Muscle of arm (tissue), 14 donors: ENCODE measurements at places on chromosomes 12 and 14.
A peak's percentile ranks its signal among the peaks of the same experiment; 100 is the strongest.

- DNase-seq = no peak
These were observed 55.4 kb downstream of the TMEM121 start for GRCh38 chr14:105581551-105582341.

GRCh38 chr14:31294746-31295405, 87.3 kb upstream of the HECTD1 start:
- DNase-seq = no peak

- DNase-seq = no peak
These were observed 37.5 kb upstream of the CORO1C start for GRCh38 chr12:108768591-108769500.

- no peak for DNase-seq
These were observed 42.0 kb downstream of the RPS6KA5 start for GRCh38 chr14:91018481-91018880.

- peak; percentile 90 for DNase-seq
These were observed 2.8 kb downstream of the TNS2 start for GRCh38 chr12:53052419-53053217.

- DNase-seq = no peak
These were observed 158.0 kb downstream of the KCNK10 start for GRCh38 chr14:88164906-88165534.

DNA sequence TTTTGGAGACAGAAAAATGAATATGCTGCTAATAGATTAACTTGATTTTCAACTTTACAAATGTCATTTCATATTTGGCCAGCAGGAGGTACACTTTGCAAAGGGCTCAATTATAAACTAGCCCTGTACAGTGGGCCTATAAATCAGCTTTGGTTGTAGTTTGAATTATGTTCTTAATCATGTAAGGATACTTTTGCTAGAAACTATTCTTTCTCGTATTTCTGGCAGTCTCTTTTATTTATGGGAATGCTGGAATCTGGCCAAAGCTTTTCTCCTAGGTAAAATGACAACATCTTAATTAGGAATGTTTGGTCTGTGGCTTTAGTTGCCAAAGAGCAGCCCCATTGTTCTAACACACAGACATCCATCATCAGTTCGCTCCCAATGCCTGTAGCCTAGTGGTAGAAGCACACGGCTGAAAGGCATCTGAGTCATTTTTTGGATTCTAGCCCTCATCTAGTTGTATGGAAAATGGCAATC, 1322.3 kb upstream of the SEL1L start:
- DNase-seq = peak; percentile 40

GRCh38 chr12:32569259-32569658, 109.8 kb upstream of the DNM1L start:
- DNase-seq = no peak

DNA sequence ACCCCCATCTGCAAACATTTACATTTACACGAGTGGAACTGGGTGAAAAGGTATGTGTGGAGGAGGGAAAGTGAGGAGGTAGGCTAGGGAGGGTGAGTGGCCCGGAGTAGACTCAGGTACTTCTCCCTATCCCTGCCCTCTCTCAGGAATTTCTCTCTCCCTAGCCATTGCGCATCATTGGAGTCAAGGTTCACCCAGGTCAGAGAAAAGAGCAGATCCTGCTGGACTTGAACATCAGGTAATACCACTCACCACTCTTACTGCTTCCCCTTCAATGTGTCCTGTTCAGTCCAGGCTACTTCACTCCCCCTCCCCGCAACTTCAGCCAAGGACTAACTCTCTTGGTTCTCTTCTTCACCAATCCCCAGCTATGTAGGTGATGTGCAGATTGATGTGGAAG, 2.8 kb downstream of the ESYT1 start:
- DNase-seq = no peak

GRCh38 chr14:50395448-50395847, 1.2 kb downstream of the CDKL1 start:
- DNase-seq = no peak

GRCh38 chr14:90118027-90118426, 56.2 kb downstream of the KCNK13 start:
- no peak for DNase-seq

- no peak for DNase-seq
These were observed 4.5 kb downstream of the HVCN1 start for GRCh38 chr12:110684312-110684836.

DNA sequence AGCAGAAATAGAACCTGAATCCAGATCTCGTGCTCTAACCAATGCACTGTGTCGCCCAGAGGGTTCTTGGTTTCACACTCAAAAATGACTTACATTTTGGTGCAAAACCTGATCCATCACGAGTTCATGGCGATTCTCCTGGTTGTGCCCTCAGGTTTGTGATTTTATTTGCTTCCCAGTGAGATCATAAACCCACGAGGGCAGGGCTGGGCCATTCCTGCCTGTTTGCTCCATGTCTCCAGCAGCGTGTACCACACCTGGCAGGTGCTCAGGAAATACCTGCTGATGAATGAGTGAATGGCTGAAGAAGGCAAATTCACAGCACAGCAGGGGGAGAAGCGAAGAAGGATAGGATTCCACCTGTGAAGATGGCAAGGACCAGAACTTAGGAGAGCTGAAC, 9.4 kb downstream of the ACACB start:
- DNase-seq = no peak

GRCh38 chr14:100383727-100384158, 60.6 kb downstream of the SLC25A47 start:
- DNase-seq = peak; percentile 55

GRCh38 chr14:101475456-101476257, 85.6 kb upstream of the DIO3 start:
- peak; percentile 64 for DNase-seq

DNA sequence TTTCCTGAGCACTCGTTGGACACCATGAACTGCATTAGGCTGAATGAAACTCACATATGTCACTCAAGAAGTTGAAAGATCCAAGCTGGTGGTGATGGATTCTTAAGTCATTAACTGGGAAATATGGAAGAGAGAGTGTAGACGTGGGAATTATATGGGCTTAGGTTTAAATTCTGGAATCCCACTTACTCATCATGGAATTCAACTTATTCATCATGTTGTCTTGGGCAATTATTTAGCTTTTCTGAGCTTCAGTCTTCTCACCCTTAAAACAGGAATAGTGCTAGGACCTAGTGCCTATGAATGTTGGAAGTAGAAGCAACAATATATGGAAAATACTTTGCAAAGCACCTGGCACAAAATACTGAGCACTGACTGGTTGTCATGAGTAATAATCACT, 292.4 kb upstream of the TBX3 start:
- DNase-seq = no peak

DNA sequence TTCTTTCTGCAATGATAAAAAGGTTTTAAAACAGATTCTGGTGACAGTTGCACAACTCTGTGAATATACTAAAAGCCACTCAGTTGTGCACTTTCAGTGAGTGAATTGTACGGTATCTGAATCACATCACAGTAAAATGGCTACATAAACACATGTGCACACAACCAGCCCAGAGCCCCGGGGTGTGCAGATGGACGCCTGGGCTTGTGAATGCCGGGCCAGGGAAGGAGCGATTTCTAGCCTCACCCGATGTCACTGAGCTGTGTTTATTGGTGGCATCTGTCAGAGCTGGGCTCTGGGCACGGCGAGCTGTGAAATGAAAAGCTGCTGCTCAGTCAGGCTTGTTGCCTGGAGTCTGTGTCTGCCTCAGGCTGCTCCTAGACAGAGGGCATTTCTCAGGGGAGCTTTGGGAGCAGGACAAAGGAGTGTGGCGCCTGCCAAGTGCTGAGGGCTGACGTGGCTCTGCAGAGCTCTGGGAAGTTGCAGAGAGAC, 25.9 kb downstream of the RHOF start:
- DNase-seq = no peak

DNA sequence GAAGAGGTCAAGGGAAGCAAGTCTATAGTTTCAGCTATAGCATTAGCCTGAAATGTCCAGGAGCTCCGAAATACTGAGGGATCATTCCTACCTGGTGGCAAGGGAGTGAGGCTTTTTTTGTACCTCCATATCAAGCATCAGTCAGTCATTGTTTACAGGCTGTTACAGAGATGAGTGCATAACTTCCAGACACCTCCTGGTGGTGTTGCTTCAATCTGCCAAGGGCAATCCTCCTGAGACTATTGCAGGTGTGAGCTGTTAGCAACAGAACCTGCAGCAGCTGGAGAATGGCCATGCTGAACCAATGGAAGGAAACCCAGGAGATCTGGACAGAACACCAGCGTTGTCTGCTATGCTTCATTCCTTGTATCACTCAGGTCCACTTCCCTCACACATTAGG, 80.0 kb upstream of the SLC8A3 start:
- no peak for DNase-seq

DNA sequence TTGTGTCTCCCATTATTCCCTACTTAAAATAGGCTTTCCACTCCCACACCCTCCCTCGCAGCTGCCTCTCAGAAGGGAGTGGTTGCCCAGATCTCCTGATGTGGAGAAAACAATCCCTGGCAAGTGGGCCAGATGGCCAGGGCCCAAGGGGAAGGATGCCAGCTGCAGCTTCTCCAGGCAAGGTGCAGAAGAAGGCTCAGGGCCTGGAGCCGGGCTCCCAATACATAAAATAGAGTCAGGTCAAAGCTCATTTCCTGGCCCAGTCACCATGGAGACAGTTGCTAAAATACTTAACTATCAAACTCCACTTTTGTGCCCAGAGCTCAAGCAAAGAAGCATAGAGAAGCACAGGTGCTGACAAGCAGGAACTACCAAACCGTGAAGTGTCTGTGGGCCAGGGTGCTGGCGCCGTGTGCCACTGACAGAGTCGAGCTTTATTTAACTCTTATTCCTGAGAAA, 45.7 kb upstream of the ITPR2 start:
- DNase-seq = peak; percentile 72

- DNase-seq = no peak
These were observed 522.1 kb downstream of the TMEM132D start for GRCh38 chr12:129381715-129382114.

GRCh38 chr12:111685322-111685810, 390 bp downstream of the BRAP start:
- no peak for DNase-seq

DNA sequence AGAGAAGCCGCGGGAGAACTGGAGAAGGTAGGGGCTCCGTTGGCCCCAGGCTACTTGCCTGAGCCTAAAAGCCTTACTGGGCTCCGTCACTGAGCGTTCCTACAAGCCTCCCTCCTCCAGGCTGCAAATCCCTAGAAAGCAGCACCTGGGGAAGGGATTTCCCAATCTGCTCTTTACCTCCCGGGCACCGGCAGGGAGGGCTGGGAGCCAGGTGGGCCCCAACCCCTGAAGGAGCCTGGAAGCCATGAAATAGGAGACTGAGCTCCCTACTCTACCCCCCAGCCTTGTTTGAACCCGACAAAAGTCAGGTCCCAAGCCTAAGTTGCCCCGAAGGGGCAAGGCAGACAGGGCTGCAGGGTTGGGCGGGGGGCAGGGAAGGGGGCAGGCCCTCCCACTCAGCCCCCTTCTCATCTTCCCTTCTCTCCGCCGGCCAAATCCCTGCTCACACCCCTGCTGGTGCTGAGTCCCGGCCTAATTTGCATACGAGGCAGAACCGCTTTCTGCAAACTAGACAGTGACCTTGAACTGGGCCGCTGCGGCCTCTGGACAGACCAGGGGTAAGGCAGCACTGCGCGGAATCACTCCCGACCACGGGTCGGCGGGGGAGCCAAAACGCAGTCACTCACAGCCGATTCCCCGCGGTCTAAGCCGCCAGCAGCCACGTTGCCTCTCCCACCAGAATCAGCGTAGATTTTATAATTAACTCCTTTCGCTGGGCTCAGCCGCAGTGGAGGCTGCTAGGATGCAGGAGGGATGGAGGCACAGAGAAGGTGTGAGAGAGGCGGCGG, 3.7 kb upstream of the HOXC12 start:
- DNase-seq = no peak

- no peak for DNase-seq
These were observed 36.7 kb downstream of the PRICKLE1 start for GRCh38 chr12:42552822-42553221.

DNA sequence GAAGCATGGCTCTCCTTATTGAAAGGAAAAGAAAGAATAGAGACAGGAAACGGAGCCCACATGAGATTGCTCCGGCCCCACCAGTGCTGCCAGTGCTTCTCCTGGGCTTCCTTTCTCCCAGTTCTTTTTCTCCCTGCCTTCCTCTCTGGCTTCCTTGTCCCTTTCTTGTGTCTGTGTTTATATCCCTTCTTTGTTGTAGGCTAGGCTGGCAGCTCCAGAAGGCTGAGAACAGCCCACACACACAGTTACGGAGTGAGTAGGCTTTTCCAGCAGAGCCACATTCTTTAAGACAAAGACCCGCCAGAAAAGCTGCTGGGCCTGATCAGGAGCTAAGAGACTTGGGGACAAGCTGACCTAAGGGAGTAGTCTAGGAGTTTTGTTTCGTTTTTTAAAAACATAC, 13.0 kb downstream of the CIPC start:
- DNase-seq = no peak

- DNase-seq = no peak
These were observed 1104.1 kb upstream of the TMEM132C start for GRCh38 chr12:127162902-127163301.

GRCh38 chr14:58332561-58332960, 34.2 kb downstream of the ARID4A start:
- no peak for DNase-seq

DNA sequence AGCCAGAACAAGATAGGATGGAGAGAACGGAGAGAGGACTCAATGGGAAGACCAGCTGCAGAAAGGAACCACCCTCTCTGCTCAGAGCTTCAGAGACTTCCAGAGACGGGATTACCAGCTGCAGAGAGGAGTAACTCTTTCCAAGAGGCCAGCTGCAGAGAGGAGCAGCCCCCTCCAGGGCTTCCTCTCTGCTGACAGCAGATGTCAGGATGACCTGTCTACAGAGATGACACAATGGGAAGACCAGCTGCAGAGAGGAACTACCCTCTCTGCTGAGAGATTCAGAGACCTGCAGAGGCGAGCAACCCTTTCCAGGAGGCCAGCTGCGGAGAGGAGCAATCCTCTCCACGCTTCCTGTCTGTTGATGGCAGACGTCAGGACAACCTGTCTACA, 61.8 kb downstream of the KLRG1 start:
- DNase-seq = peak; percentile 52

DNA sequence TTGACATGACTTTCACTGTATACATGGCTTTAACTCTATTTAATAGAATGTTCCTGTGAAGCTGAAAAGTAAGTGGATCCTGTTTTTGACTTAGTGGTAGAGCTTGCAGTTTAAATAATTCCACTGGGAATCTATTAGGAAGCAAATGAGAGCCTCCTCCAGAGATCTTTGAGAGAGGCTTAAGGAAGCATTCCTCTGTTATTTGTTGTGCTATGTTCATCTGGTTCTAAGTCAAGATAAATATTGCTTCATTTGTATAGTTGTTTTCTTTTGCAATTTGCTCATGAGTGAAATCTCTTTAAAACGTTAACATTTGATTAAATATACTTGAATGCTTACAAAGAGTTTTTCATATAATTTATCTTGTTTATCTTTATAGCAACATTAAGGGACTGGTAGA, 70.4 kb downstream of the TMTC2 start:
- no peak for DNase-seq

DNA sequence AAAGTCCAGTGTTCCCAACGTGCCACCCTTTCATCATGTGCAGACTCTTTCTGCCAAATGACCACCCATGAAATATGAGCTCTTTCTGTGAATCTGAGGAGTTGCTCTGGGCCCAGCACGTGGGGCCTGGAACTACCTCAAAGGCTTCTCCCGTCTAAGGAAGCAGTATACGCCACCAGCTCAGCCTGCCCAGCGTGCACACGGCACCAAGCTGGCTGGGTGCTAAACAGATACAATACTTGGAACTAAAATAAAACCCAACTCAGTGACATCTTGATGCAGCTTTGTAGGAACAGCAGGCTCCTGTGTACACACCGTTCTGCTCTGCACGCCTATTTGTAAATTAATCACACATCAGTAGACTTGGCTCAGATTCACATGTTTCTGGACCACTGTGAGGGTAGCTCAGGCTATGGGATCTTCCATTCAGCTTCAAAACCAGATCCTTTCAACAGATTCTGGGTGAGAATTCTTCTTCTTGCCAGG, 74.8 kb downstream of the ARL6IP4 start:
- DNase-seq = no peak
